ENCODE measurements at places on chromosomes 6 and 20.

GRCh38 chr20:25468126-25469075 is 60.9 kb downstream of the GINS1 start:
- no peak for DNase-seq

- no peak for DNase-seq
These were observed 770.3 kb upstream of the SLC35B3 start for GRCh38 chr6:9205645-9206044.

DNA sequence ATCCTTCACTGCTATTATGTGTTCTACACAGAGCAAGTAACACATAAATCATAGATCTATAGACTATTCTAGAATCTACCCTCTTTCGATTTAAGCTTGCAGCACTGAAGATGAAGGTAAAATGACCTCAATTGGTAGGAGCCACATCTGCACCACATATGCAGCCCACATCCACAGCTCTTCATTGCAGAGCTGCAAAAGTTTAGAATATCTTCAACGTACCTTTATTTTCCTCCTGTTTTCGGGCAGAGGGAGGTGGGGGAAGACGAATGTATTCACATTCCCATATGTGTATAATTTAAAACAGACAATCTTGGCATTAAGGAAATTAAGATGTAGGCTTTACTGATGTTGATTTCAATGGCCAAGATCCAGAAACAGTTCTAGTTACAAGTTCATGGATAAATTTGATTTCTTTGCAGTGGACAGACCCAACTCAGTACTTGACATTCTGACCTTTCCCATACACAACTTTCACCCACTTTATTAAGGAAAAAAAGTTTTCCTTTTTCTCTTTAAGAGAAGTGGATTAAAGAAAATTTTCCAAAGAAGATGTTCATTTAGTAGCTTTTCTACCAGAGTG is 14.0 kb downstream of the EPB41L2 start:
- peak; percentile 73 for DNase-seq

DNA sequence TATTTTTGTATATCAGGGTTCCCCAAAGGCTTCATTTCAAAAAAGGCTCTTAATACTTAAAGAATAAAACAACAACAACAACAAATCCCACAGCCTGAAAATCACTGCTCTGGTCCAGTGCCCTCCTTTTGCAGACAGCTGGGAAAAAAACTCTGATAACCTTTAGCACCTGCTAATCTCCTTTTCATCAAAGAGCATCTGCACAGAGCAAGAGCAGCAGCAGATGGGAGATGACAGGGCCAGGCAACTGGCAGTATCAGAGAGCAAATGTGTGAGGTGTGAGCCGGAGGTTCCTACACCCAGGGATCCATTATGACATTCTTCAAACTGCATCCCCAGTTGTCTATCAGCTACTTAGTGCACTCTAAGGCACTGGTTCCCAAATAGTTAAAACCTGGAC is 25.7 kb downstream of the TTI1 start:
- no peak for DNase-seq

DNA sequence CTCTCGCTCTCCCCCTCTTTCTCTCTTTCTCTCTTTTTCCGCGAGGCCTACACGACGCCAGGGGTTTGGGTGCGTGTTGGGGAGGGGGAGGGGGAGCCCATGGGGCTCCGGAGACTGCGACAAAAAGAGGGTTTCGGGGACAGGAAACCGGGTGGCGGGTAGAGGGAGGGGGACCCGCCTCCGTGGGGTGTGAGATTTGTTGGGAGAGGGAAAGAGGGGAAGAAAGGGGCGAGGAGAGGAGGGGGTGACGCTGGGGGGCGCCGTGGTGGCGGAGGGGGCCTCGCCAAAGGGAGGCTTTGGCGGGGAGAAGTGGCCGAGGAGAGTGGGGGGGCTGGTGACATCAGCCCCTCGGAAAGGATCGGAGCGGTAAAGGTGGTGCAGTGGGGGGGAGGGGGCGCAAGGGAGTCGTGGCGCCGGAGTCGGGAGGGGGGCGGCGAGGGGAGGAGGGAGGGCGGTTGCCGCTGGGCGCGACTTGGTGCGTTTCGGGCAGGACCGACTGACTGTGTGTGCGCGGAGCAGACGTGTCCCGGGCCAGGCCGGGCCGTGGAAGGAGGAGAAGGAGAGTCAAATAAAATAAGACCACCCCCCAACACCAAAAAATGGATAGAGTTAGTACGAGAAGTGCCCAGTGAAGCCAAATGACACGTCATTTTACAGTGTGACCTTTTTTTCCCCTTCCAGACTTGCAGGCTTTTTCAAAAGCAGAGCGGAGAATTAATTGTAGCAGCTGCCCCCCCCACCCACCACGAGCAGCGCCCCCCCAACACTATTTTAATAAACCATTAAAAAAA is 39.8 kb downstream of the GNAS start:
- DNase-seq = no peak

DNA sequence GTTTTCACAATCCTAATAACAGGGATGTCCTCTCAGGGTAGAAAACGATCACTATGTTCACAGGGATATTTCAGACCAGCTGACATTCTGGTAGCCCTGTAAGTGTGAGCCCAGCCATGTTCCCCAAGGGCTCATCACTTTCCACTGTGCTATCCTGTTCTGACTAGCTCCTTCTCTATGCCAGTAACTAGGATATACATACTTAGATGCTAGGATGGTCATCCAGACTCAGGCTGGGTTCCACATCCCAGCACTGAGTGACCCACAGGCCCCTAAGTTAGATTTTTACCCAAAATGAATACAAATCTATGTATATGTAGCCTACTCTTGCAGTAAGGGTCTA is 83.0 kb downstream of the CD164 start:
- no peak for DNase-seq

- no peak for DNase-seq
These were observed 38.0 kb downstream of the HIVEP2 start for GRCh38 chr6:142906945-142907470.

DNA sequence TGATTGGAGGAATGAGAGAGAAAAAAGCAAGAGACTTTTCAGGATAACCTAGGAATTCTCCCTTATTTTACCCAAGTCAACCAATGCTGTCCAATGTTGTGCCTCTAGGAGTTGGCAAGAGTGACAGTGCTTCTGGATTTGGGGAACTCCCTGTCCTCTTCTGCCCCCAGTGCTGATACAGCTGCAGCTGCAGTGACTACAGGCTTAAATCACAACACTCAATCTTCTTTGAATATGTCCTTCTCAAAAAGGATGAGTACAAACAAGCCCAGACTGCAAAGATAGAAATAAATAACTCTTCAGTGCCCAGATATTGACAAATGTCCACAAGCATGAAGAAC is 141.0 kb upstream of the COL21A1 start:
- DNase-seq = no peak

GRCh38 chr6:24974182-24975171 is 38.7 kb upstream of the RIPOR2 start:
- DNase-seq = no peak

DNA sequence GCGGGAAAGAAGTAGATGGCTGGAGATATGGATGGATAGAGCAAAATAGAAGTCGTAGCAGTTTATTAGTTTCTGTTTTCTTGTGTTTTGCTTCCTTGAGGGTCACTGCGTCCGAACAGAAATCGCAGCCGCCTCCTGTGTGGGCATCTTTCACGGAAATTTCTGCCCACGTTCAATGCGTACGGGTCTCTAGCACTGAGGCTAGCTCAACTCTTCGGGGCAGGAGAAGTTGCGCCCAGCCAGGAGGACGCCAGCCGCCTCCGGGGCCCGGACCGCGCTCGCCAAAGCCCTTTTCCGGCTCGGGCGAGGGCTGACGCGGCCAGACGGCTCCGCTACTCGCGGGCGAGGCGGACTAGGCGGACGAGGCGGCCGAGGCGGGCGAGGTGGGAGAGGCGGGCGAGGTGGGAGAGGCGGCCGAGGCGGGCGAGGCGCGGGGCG is 814 bp downstream of the TFAP2B start:
- no peak for DNase-seq
